ENCODE measurements at places on chromosomes 6 and 20.

DNA sequence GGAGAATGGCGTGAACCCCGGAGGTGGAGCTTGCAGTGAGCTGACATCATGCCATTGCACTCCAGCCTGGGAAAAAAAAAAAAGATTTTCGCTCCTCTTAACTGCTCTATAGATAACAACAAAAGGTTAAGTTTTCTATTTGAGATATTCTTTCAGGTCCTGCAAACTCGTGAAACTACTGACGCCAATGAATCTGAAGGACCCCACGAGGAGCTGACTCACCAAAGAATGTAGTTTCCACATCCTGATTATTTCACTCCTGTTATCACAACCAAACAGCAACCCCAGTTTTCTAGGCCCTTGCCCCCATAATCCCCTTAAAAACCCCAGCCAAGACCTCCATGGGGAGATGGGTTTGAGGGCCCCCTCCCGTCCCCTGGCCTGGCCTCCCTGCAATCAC, 58.7 kb downstream of the OTOR start:
- no peak for DNase-seq

GRCh38 chr6:79127660-79128059, 49.6 kb upstream of the PHIP start:
- DNase-seq: no peak

DNA sequence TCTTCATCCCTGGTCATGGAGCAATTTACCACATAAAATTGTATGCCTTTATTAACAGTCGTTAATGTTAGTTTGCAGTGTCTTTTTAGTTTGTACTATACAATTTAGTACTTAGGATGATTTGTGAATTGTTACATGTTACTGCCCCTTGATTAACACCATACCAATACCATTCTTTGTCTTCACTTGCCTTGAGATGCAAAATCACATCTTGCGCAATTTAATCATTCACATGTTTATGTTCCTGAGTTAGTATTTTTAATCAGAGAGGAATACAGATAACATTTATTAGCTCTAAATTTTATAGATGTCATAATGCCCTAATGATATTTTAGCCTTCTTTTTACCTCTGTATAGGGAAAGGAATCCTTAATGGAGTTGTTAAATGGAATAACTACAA, 114.1 kb downstream of the SCAF8 start:
- DNase-seq: no peak

DNA sequence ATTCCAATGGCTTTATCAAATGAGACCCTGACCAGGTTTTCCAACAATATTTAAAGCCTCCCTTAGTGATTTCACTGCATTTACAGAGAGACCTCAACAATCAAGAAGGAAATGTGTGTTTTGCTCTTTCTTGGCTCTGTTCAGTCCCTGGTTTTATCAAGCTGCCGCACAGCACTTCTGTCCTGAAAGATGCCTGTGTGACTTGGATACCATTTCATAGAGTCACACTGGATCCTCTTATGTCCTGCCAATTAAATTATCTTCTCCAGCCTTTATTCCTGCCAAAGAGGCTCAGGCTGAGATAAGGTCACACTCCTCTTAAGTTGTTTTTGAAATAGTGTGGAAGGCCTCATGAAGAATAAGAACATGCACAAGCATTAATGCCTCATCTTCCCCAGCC, 197.0 kb upstream of the RNF217 start:
- DNase-seq: no peak

GRCh38 chr20:51337126-51337805, 205.3 kb downstream of the NFATC2 start:
- DNase-seq: no peak

GRCh38 chr20:52012079-52012478, 179.5 kb downstream of the ZFP64 start:
- no peak for DNase-seq

DNA sequence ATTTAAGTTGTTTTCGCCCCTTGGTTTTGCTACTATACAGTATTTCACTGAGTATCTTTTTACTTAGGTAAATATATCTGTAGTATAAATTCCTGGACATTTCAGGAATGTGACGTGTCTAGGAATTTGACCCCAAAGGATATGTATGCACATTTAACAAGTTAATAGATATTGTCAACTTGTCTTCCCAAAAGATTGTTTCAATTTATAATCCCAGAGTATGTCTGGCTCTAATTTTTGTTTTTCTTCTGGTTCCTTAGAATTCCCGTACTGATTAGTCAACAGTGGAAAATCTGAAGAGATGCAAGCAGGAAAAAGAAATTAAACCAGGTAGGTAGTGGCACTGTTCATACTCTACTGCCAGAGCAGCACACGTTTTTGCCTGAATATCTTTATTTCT, 7.2 kb downstream of the PKIG start:
- no peak for DNase-seq

DNA sequence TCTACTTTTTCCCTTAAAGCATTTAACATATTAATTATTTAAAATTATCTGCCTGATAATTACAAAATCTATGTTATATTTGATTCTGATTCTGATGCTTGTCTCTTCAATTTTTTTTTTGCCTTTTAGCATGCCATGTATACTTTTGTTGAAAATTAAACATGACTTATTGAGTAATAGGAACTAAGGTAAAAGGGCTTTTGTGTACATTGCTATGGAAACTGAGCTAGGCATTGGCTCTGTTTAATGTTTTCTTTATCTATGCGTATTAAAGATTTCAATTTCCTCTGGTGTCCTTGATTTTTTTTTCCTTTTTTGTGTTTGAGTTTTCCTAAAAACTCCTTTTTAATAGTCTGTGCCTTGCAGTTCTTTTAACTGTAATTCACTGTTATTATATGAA, 805.2 kb downstream of the DHX35 start:
- DNase-seq: no peak

GRCh38 chr6:32459781-32460424, 20.2 kb downstream of the HLA-DRA start:
- no peak for DNase-seq

DNA sequence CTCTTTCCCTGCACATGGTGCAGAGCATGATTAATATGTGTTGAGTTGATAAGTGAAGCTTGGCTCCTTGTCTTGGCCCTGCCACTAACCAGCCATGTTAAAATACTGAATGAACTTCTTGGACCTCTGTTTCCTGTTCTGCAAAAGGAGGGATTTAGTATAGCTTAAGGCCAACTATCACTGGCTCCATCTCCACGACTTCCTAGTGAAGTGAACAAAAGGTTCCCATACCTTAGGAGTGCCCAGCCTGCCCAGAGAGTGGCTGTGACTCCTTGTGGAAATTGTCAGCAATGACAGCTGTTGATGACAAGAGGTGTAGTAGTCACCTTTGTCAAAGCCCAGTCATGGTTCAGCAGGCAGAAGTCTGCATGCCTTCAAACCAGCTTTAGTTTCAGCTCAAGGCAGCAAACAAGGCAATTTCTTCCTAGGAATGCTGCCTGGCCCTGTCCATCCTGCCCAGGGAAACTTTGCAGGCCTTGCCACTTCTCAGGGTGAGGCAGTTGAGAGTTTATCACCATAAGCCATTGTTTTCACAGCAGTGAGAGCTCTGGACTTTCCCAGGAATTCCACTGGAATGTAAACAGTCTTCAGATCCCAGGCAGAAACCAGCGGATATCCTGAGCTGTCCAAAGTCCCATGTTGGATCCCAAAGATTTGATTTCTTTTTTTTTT, 169.7 kb upstream of the TNFAIP3 start:
- no peak for DNase-seq

DNA sequence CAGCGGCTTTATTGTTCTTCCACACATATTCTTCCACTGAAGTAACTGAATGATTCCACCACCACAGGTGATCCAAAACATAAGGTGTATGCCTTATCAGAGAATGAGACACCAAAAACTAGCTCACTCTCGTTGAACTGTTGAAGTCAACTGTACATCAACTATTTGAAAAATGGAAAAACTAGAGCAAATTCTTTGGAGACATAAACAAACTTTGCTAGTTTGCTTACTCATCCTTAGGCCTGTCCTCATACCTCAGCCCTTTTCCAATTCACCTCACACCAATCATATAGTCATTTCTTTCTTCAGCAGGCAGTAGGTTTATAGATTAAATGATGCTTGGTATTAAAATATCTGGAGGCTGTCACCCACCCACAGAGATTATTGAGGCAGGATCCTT, 77.1 kb upstream of the RNF217 start:
- DNase-seq: no peak

DNA sequence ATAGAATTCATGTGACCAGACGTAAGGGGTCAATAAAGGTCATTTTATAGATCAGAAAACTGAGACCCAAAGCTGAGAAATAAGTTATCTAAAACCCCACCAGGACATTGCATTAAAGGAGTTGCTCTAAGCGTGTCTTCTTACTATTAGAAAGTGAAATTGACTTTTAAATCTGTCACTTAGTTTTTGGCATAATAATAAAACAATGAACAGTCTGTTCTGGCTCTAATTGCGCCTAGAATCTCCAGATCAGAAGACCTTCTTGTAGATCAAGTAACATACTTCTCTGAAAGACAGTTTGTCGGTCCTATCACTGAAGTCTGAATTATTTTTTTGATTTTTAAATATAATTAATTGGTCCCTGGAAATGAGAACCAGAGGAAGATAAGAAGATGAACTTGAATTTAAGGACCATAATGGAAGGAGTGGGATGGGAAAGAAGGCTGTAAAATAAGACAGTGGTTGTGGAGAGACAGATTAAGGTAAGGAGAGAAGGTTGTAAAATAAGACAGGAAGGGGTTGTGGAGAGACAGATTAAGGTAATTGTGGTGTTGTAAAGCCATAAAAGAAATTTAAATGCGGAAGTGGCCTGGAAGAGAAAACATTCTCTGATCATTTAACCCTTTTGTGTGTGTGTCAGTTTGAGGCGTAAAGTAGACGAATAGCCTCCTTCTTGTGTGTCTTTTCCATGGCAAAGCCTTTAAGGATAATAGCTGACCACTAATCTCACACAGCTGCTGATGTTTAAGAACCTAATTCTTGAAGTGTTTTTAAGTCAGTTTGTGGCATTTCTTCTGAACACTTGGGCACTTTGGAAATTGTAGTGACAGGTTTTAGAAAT, 20.1 kb downstream of the TOP1 start:
- no peak for DNase-seq

DNA sequence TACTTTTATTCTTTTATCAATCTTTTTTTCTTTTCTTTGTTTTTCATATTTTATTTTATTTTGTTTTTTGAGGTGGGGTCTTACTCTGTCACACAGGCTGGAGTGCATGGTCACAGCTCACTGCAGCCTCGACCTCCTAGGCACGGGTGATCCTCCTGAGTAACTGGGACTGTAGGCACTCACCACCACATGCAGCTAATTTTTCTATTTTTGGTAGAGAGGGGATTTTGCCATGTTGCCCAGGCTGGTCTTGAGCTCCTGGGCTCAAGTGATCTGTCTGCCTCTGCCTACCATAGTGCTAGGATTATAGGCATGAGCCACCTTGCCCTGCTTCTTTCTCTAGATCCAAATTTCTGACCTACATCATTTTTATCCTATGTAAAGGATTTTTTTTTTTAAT, 153.2 kb downstream of the CDKAL1 start:
- no peak for DNase-seq

GRCh38 chr6:106767271-106767670, 137.9 kb downstream of the QRSL1 start:
- no peak for DNase-seq

- no peak for DNase-seq
Observed at GRCh38 chr20:58054780-58055373, 173.6 kb downstream of the ANKRD60 start.

GRCh38 chr20:64042054-64042781, 6.2 kb downstream of the C20orf204 start:
- DNase-seq: no peak

DNA sequence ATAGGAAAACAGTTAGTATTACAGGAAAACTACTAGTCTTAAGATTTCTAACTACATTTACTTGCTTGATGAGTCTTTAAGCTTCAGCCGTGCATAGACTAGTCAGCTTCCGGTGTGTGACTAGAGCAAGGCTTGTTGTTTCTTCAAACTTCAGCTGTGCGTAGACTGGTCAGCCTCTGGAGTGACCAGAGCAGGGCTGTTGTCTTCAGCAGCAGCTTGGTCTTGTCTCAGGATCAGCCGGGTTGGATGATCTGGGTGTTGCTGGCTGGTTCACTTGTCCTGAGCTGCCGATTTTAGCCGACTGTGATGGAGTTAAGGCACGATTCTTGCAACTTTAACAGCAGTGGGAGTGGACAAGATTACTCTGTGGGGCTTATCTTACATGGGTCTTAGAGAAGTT, 44.7 kb downstream of the HLA-C start:
- DNase-seq: no peak

- no peak for DNase-seq
Observed at GRCh38 chr20:21874921-21875320, 169.5 kb downstream of the PAX1 start.

GRCh38 chr6:13406781-13407180, 78.4 kb upstream of the TBC1D7 start:
- no peak for DNase-seq

- DNase-seq: no peak
Observed at GRCh38 chr6:126682440-126682839, 342.5 kb downstream of the CENPW start.

DNA sequence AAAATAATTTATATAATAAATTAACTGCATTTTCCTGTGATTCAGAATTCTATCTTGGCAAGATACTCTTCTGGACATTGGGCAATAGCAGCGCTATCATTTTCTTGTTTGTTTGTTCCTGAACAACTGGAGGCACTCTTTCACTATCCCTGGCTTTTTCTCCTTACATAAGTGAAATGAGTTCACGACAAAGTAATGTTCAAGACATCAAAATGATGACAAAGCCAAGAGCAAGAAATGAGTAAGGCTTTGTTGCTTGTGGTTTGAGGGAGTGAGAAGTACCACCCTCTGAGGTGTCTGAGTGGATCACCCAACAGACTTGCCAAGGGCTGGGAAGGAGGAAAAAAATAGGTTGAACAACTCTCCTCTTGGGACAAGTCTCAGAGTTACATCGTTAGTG, 466.6 kb upstream of the JAG1 start:
- no peak for DNase-seq

DNA sequence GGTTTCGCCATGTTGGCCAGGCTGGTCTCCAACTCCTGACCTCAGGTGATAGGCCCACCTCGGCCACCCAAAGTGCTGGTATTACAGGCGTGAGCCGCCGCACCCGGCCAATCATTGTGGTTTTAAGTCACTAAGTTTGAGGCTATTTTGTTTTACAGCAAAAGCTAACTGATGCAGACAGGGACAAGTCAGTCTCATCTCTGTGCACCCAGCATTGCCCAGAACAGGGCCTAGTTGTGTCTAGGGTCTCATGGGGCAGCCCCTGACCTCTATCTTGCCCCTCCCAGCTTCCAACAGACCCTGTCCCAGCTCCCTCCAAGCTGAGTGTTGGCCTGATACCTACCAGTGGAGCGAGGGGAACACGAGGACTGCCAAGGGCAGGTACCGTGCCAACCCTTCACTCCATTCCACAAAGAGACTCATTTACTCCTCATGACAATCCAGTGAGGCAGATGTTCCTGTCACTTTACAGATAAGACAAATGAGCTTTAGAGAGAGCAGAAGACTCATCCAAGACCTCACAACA, 8.9 kb upstream of the RBCK1 start:
- DNase-seq: no peak

- no peak for DNase-seq
Observed at GRCh38 chr6:139054001-139054400, 25.5 kb downstream of the ABRACL start.

GRCh38 chr6:10963113-10963512, 76.3 kb downstream of the SYCP2L start:
- no peak for DNase-seq
